NCI-H1417 treated with DMSO at 0.1 percent for 48 hours (cell line): ENCODE measurements at places on chromosomes 13 and 19.

- DNase-seq, result no peak
These were observed 135.4 kb upstream of the WASF3 start for GRCh38 chr13:26422036-26422435.

GRCh38 chr13:39056018-39056417, 17.8 kb downstream of the NHLRC3 start:
- no peak for DNase-seq

GRCh38 chr19:52936954-52937325, 13.7 kb upstream of the ZNF888 start:
- no peak for DNase-seq

- DNase-seq, result no peak
These were observed 11.1 kb downstream of the LRRC4B start for GRCh38 chr19:50557009-50557613.
